Hypothalamus (tissue), 51 donors: ENCODE measurements at places on chromosomes 1 and 21.

- no peak for DNase-seq
Measured at GRCh38 chr1:113217447-113218208, 144.6 kb downstream of the LRIG2 start.

DNA sequence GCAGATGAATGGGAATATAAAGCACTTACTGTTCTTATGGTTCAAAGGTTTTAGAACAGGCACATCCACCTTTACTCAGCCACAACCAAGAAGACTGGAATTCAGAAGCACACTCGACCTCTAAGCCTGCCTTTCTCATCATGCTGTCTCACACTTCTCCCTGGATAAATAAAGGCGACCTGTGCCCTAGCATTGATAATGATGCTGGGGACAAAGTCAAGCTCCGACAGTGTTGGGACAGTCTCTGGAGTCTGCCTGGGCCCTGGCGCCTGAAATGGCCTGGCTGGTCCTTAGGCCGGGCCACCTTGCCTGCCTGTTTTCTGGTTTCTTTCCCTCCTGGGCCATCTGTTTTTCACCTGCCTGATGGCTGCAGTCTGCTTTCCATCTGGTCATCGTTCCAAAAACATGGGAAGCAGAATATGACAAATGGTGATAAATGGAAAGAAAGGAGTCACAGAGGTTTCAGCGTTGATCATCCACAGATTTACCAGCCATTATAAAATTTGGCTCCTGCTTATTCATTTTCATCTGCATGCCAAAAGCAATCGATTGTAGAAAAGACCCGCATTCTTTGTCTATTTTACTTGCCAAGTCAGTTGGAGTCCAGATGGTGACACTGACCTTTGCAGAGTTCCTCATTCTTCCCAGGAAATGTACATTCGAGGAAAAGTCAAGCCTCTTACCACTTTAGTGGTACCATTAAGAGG lies 91.2 kb upstream of the KCNJ15 start:
- DNase-seq = no peak

DNA sequence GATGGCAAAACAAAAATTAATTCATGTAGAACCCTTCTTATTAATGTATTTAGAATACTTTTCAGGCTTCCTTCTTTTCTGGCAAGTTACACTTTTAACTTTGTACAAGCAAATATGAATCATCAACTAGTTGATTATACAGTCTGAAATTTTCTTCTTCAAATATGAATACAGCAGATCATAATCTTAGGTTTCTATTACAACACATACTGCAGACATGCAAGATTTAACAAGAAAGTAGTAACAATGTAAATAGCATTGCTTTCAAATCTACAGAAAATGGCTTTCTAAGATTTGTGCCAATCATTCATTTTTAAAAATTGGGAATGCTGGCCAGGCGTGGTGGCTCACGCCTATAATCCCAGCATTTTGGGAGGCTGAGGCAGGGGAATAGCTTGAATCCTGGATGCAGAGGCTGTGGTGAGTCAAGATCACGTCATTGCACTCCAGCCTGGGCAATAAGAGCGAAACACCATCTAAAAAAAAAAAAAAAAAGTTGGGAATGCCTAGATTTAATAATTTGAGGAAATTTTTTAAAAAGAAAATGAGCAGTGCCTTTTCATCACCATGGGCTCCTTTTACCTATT lies 68.4 kb upstream of the DPYD start:
- DNase-seq = no peak

DNA sequence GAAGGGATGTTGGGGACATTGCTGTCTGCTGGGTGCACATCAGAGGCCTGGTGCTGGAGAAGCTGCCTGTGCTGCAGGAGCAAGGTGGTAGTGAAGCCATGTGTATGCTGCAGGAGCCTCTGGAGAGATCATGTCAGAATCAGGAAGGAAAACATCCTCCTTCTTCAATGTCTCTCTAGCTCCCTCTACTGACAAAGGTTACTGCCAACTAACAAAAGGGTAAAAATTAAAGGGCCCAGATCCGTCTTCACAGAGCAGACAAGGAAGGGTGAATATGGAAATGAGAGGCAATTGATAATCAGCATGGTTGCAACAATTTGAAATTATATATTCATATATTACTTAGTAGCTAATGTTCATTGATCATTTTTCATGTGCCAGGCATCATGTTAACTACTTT lies 32.2 kb downstream of the FAM177B start:
- DNase-seq = no peak

DNA sequence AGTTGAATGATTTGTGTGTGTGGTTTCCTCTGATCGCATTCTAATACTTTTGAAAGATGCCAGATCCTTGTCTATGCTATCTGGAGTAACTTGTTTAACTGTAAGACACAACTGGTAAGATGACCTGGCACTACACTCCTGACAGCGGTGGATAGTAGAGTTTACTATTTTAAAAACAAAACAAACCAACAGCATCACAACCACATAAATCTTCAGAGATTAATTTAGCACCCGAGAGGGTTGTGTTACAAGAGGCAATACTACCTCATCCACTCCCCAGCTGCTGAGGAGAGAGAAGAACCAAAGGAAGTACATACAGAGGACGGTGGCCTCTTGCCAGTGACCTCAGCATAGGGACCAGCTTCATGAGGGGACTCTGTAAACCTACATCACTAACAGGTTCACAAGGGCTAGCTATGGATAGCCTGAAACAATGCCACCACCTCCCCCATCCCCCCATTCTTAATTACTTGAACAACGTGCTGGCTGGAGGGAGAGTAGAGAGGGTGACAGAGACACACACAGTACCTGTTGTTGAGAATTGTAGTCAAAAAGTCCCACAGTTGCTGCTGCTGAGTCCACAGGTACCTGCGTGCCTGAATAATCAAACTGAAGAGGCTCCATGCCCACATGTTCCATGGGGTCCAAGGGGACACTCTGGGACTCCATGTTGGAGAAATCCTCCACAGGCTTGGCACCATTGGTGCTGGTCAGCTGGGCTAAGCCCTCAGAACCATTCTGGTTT lies 73.5 kb downstream of the PUM1 start:
- no peak for DNase-seq

- no peak for DNase-seq
Measured at GRCh38 chr1:155909894-155910293, 1.3 kb downstream of the RIT1 start.

DNA sequence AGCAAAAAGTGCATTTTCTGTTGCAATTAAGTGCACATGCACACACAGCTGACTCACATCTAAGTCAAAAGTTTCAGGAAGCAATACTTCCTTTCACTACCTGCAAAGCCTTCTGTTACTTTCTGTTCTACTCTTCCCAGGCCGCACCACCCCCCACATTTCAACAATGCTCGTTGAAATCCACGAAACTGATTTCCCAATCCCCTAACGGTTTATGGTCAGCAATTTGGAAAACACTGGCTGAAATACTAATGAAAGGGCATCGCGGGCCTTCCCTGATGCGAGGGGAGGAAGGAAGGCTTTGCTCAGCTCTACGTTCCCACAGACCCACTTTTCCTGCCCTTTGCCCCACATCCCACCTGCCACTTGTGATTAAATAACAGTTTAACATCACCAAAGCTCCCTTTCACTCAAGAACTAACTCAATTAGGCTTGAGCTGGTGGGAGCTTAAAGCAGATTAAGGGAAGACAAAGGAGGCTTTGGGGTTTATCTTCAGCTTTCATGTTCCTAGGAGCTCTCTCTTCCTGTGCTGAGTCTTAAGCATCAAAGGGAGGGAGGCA lies 243.2 kb upstream of the RAB4A start:
- no peak for DNase-seq

GRCh38 chr1:10708757-10709156 lies 87.7 kb downstream of the CASZ1 start:
- no peak for DNase-seq

DNA sequence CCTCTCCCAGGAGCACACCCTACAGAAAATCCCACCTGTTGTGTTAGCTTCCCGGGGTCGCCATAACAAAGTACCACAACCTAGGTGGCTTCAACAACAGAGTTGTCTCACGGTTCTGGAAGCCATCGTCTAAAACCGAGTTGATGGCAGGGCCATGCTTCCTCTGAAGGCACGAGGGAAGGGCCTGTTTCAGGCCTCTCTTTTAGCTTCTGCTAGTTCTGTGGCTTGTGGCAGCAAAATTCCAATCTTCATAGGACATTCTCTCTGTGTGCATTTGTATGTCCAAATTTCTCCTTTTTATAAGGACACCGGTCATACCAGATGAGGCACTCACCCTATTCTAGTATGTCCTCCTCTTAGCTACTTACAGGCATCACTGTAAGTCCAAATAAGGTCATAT lies 3.2 kb downstream of the CFAP74 start:
- no peak for DNase-seq
